ENCODE measurements at places on chromosomes 4 and X. TPM values are rescaled to one million over a fixed set of nuclear protein-coding genes. Genes with fewer than 3 reads are reported as not detected.

GRCh38 chr4:109352941-109353340, 50.5 kb upstream of the COL25A1 start:
- DNase-seq = no peak

DNA sequence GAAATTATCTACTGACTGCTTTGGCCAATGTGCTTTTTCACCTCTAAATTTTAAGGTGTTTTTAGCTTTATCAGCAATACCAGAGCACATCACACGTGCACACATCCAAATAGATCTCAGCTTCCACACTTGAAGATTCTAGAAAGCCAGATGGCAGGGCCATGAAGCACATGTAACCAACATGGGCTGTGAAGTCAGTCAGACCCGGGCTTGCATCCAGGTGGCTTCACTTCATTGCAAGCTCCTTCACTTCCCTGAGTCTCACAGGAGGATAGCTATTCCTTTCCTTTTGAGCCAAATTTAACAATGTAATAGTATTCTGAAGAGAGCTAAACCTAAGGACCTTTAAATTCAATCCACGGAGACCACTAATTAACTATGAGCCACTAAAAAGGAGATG, 86.5 kb downstream of the SH3RF1 start:
- DNase-seq = peak; percentile 63

GRCh38 chr4:87843936-87844335, 11.2 kb downstream of the MEPE start:
- DNase-seq = peak; percentile 38

DNA sequence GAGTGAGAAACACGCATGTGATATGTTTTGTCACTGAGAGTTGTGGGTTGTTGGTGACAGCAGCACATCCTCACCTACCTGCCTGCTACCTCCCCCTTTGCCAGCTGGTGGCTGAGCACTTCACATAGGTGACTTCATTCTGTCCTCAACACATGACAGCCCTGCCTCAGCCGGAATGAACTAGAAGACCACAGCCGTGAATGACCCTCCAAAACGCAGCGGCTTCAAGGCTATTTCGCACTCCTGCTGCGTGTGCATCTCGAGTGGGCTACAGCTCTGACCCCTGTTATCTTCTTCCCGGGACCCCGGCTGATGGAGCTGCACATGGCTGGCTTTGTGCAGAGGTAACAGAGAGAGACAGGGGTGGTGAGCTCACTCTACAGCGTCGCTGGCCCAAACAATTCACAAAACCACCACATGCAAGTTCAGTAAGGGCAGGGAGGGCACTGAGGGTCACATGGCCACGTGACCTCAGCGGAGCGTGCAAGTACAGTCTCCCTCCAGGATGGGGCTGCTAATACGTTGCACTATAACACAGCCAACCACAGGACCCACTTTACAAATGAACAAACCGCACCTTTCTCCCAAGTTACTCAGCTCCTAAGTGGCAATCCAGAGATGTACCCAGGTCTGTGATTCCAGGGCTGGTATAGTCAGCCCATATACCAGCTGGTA, 6.3 kb upstream of the PPP2R2C start:
- DNase-seq = no peak

DNA sequence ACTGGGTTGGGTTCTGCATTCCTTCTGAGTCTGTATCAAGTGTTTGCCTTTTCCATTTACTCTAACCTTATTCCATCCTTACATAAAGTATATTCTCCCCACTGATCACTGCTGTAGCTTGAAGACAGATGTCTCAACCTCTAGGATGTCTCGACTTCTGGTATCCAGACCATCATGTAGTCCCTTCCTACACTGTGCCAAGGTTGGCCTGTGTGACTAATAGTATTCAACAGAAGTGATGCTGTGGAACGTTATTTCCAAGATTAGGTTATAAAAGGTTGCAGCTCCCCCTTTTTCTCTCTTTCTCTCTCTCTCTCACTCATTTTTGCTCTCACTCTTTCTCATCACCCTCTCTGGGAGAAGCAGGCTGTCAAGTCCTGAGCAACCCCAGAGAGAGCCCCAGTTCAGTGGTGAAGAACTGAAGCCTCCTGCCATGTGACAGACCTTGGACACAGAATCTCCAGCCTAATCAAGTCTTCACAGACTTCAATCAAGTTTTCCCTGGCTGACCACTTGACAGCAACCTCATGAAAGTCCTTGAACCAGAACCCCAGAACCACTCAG, 75.4 kb downstream of the PRDM5 start:
- no peak for DNase-seq

The BEX5 gene
- 0.92 TPM for total RNA-seq

The STBD1 gene
- total RNA-seq = 64.8 TPM

The GAB1 gene
- 49.6 TPM for total RNA-seq

The TMEM131L gene
- total RNA-seq = 71.5 TPM

The RTL3 gene
- 1.9 TPM for total RNA-seq

The VSIG4 gene
- total RNA-seq = 6.4 TPM

The ANXA3 gene
- total RNA-seq = 26.3 TPM

The EMCN gene
- total RNA-seq = 25.1 TPM

The GYPA gene
- total RNA-seq = 5.3 TPM

The SOWAHB gene
- 0.82 TPM for total RNA-seq
